T-helper 2 cell treated with Interferon-gamma antibody and Interleukin-4, amounts not matched to agents 100 ng/mL and 5 ng/mL, for 36 hours (primary cell): ENCODE measurements at places on chromosomes 16 and 17. TPM values are rescaled to one million over a fixed set of nuclear protein-coding genes. Genes with fewer than 3 reads are reported as not detected.

The PPL gene
- total RNA-seq = not detected in 2 replicates

The LGALS3BP gene
- total RNA-seq = 140 and 147 TPM in 2 replicates

The USB1 gene
- total RNA-seq = 60.9 and 64.9 TPM in 2 replicates

The HBA2 gene
- not detected in 2 replicates for total RNA-seq

The DNASE1L2 gene
- 2.6 and 2.8 TPM in 2 replicates for total RNA-seq

The INPP5K gene
- 42.2 and 43.8 TPM in 2 replicates for total RNA-seq

The TMEM92 gene
- 0.30 and 0.59 TPM in 2 replicates for total RNA-seq

The CTRB1 gene
- total RNA-seq = not detected in 2 replicates

The ADPRM gene
- total RNA-seq = 10.9 and 11.4 TPM in 2 replicates

The INCA1 gene
- 0.25 and 0.27 TPM in 2 replicates for total RNA-seq

The CFAP97D1 gene
- not detected in 2 replicates for total RNA-seq

The C17orf100 gene
- total RNA-seq = 1.6 and 1.7 TPM in 2 replicates

The RNF43 gene
- 3.6 and 3.7 TPM in 2 replicates for total RNA-seq

The TAC4 gene
- not detected in 2 replicates for total RNA-seq

The CBFA2T3 gene
- total RNA-seq = 0.64 and 0.73 TPM in 2 replicates

The MEOX1 gene
- 9.0 and 9.3 TPM in 2 replicates for total RNA-seq

The NXPH3 gene
- not detected in 2 replicates for total RNA-seq

The TEX19 gene
- total RNA-seq = 0.09 and 0.14 TPM in 2 replicates

The PTX4 gene
- total RNA-seq = not detected in 2 replicates

The KRT10 gene
- total RNA-seq = 29.9 and 32.8 TPM in 2 replicates

The IL34 gene
- total RNA-seq = not detected in 2 replicates

The TPSB2 gene
- not detected in 2 replicates for total RNA-seq

The MYCBPAP gene
- 6.4 and 6.8 TPM in 2 replicates for total RNA-seq

The PRR15L gene
- total RNA-seq = not detected in 2 replicates

The CBX8 gene
- 8.5 and 8.8 TPM in 2 replicates for total RNA-seq

The RHBDL1 gene
- 0.91 and 1.4 TPM in 2 replicates for total RNA-seq

The SHBG gene
- total RNA-seq = not detected in 2 replicates

The NDUFAB1 gene
- total RNA-seq = 95.1 and 97.6 TPM in 2 replicates

The ITGAD gene
- total RNA-seq = 0.27 TPM in 1 of 2 replicates, not detected in the other

The HOXB7 gene
- 0.34 and 0.73 TPM in 2 replicates for total RNA-seq

The CDRT15 gene
- total RNA-seq = not detected in 2 replicates

The WNT9B gene
- total RNA-seq = not detected in 2 replicates

The CRHR1 gene
- not detected in 2 replicates for total RNA-seq
